AG10803 (cell line): ENCODE measurements at places on chromosomes 4 and X.

- DNase-seq, result peak; percentile 91
Observed at GRCh38 chr4:152500800-152501434, 35.0 kb downstream of the FBXW7 start.

DNA sequence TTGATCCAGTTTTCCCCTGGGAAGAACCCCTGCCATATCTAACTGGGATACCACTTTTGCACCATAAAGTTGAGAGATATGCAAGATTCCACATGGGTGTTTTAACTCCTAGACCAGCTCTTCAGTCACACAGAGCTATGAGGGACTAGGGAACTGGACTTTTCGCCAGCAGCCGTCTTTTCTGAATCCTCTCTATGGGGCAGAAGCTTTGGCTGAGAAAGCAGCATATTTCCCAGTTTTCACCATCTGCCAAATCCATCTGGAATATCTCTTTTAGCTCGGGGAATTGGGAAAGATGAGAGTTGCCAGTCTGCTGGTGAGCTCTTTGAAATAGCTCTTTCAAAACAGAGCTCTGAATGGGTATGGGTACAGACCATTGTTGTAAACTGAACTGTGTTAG lies 20.9 kb downstream of the APOOL start:
- no peak for DNase-seq

GRCh38 chrX:274904-275475 lies 6.2 kb upstream of the PLCXD1 start:
- no peak for DNase-seq

DNA sequence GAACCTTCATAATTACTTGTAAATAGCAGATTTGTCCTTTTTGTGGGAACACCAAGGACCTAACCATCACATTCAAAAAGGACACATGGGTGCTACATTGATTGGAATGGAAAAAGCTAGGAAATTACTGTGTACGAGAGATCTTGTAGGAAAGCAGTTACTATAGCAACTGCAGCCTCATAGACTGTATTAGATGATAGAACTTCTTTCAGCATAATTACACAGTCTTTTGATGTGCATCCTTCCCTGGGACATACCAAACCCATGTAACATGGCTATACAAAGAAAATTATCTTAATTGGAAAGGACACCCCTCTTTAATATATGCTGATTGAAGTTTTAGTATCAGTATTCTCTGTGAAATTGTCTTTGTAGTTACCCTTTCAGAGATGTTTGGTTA lies 130.7 kb upstream of the CTSO start:
- no peak for DNase-seq

- DNase-seq, result no peak
Observed at GRCh38 chr4:123319639-123320038, 77.0 kb upstream of the SPRY1 start.

GRCh38 chr4:1850276-1850675 lies 5.7 kb downstream of the LETM1 start:
- no peak for DNase-seq

GRCh38 chr4:93779228-93779627 lies 49.3 kb upstream of the ATOH1 start:
- DNase-seq, result no peak

DNA sequence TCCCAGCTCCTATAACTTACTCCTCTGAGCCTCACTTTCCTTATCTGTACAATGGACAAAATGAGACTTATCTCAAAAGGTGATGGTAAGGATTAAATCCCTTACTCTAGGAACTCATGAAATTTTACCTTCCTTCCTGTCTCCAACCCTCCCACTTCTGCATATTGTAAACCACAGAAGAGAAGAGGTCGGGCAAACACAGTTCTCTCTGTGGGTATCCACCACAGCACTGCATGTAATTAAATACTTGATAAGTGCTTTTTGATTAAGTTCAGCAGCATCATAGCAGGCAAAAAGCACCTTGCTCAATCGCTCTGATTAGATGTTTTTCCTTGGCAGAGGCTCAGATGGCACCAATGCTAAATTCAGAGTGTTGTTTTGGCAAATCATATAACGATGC lies 17.3 kb upstream of the TMEM192 start:
- no peak for DNase-seq

- no peak for DNase-seq
Observed at GRCh38 chr4:12679217-12679616, 804.9 kb downstream of the RAB28 start.

DNA sequence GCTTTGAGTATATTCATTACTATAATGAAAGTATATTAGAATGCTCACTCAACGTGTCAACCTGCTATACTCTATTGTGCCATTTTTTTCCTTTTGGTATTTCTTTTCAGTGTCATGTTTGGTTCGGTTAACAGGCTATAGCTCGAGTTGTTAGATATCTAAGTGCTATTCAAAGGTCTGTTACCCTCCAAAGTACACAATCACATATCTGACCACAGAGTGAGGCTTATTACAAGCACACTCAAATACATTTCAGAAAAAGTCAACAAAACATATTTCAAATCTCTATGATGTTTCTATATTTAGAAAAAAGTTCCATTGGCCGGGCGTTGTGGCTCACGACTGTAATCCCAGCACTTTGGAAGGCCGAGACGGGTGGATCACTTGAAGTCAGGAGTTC lies 32.8 kb downstream of the WNK3 start:
- DNase-seq, result no peak

- no peak for DNase-seq
Observed at GRCh38 chr4:152112887-152113286, 352.1 kb upstream of the GATB start.

GRCh38 chrX:49264460-49264859 lies at the start of gene FOXP3:
Gene FOXP3 (minus strand): TSS chrX:49264710. CDS start chrX:49258505, 6,205 bp downstream.
- no peak for DNase-seq

- no peak for DNase-seq
Observed at GRCh38 chr4:134313591-134313990, 112.0 kb upstream of the PABPC4L start.

DNA sequence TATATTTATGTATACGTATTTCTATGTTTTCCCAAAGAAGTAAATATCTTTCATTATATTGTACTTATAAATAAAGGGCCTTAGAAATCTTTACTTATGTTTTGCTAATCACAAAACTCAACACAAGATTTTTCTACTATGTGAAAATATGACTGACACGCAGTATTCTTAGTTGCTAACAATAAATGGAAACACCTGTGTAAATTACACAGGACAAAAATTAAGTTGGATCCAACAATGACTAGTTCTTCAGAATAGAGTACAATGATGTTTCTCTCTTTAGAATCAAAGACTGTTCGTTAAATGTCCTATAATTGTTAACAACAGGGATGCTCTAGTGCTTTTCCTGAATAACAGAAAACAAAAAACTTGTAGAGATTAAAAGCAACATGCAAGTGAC lies 96.1 kb downstream of the PPP3CA start:
- no peak for DNase-seq

- peak; percentile 65 for DNase-seq
Observed at GRCh38 chr4:155392481-155393184, 15.9 kb upstream of the MAP9 start.

DNA sequence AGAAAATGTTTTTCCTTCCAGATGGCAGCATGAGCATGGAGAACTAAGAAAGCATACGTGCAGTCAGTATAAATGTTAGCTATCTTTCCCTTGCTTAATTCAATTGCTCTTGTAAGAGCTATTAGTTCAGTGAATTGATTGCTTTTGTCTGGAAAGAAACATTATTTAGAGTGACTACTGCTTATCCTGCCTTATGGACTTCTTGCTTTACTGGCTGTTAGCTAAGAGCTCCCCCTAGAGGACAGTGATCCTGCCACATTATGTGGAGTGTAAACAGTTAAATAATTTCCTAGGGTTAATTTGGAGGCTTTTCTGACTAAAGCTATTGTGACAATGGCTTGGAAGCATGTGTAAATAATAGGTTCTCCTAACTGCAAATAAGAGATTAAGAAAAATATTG lies 1402.4 kb downstream of the FAM133A start:
- peak; percentile 53 for DNase-seq

DNA sequence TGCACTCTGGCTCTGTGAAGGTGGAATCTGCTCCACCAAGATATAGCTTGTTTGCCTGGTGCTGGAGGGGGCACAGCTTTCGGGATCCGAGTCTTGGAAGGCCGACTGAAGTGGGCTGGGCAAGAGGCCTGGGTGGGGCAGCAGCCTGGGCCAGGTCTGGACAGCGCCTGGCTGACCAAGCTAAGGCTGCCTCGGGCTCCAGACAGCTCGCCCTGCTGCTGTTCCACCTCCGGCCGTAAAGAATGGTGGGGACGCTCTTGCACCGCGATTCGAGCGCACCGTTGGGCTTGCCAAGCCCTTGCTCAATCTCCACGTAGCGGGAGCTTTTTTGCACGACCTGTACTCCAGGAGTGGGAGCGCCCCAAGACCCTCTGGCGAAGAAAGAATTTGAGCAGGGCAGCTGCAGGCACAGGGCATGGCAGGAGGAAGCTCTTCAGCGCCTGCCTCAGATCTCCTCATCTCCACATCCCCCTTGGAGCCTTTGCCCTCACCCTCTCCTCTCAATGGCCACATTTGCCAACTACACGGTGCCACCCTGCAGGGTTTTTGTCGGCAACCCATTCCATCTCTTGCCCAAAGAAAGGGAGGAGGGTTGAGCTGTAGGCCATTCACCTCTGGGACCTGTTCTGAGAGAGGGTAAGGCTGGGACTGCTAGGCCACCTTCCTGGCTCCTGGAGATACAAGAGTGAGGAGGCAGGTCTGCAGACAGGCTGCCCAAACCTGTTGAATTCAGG lies 18.9 kb downstream of the CNGA2 start:
- DNase-seq, result peak; percentile 52

GRCh38 chr4:168877511-168878491 lies 132.3 kb downstream of the CBR4 start:
- peak; percentile 38 for DNase-seq

DNA sequence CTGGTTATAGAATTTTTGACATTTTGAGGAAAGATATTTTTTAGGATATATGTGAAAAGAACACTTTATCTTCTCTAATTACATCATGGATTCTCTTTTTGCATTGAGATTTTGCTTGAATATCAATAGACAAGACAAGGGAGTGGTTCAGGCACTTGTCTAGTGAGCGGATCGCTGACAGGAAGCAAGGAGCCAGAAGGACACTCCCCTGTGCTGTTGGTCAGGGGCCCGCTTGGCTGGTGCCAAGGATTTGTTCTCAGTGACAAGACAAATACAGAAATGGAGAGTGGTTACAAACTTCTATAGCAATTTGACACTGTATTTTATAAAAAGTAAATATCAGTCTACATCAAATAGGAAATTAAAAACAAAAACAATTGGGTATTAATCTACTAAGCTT lies 60.0 kb downstream of the SLC9B1 start:
- no peak for DNase-seq

- no peak for DNase-seq
Observed at GRCh38 chrX:132508834-132509233, 20.0 kb upstream of the MBNL3 start.

DNA sequence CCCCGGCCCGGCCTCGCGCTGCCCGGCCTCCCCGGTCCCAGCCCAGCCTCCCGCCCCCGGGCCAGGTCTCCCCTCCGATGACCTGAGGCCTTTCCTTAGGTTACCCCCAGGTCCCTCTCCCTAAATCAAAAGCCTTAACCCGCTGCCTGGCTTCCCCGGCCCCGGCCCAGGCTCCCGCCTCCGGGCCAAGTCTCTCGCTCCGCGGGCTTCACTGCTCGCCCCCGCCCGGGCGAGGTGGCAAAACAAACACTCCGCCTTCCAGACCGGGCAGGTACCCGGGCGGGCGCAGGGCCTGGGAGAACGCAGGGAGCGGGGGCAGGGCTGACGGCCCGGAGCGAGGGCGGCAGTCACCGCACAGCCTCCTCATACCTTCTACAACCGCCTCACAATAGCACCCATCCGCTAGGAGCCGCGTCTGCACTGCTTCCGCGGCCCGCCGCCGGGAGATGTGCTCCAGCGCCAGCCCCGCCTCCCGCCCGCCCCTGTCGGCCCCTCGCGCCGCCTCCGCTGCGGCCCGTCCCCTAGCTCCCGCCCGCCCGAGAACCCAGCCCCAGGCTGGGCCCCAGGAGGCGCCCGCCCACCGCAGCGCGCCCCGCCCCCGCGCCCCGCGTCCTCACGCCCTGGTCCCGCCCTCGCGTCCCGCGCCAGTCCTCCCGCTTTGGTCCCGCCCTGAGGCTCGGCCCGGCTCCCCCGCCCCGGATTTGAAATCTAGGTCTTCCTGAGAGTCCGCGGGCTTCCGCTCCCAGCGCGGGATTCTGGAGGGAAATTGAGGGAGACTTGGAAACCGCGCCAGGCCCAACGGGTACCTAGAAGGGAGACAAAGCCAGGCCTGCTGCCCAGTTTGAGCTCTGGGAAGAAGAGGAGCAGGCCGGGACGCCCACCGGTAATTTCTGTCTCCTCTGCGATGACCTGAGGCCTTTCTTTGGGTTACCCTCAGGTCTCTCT lies at the start of the genes CASP3 and PRIMPOL:
Gene CASP3 (minus strand): TSS at position 422 of the 945 bp plus-strand sequence. CDS start 10,994 bp downstream, outside the sequence.
Gene PRIMPOL (plus strand): TSS at position 713 of the 945 bp plus-strand sequence. CDS start 7,403 bp downstream, outside the sequence.
- DNase-seq, result peak; percentile 95

DNA sequence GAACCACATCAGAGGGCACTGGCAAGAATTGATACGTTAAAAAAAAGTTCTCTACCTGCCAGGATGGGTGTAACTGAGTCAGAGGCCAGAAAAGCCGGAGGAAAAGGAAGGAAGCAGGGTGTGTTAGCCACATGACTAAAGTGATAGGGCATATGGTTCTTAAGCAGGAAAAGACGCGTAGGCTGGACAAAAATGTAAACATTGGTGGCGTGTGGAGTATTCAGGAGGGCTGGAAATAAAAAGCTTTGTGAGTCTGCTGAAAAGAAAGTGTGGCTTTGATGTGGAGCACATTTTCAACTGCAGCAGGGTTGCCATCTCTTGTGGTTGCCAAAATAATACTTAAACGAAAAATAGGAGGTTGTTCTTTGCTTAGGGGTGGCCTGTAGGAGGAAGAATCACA lies 186.5 kb upstream of the RPL34 start:
- DNase-seq, result peak; percentile 57

DNA sequence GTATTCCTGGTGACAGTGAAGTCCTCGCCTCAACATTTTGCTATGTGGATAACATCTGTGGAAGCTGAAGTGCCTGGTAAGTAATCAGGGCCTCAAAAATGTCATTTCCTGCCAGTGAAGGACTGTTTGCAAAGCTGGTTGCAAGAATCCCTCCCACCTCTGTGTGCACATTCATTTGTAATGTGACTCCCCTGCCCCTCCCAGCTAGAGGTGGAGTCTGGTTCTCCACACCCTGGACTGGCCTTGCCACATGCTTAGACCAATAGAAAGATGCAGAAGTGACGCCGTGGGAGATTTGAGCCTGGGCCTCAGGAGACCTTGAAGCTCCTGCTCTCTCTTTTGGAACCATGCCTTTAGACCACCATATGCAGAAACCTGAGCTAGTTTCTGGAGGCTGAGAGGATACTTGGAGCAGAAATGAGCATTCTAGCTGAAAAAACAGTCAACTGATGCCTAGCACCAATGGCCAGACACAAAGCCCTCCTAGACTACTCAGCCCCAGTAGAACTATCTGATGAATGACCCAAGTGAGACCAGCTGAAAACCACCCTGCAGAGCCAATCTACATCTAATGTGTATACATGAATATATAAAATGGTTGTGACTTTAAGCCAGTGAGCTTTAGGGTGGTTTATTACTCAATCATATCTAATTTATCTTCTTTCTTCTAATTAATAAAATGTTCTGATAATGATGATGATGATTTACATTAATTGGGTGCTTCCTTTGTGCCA lies 47.8 kb upstream of the CRMP1 start:
- DNase-seq, result peak; percentile 8

DNA sequence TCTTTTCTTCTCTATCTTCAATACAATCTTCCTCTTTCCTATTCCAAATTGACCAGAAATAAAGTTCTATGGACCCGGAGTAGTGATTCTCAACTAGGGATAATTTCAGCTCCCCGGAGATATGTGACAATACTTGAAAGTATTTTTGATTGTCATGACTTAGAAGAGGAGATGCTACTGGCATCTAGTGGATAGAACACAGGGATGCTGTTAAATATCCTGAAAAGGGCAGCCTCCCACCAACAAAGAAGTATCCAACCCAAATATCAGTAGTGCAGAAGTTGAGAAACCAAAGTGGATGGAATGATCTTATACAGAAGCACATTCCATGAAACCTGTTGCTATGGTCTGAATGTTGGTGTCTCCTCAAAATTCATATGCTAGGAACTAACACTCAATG lies 65.7 kb upstream of the NDST3 start:
- no peak for DNase-seq
